ENCODE measurements at places on chromosomes 3 and 15.

GRCh38 chr3:37703626-37704025 is 158.1 kb upstream of the CTDSPL start:
- DNase-seq: no peak

DNA sequence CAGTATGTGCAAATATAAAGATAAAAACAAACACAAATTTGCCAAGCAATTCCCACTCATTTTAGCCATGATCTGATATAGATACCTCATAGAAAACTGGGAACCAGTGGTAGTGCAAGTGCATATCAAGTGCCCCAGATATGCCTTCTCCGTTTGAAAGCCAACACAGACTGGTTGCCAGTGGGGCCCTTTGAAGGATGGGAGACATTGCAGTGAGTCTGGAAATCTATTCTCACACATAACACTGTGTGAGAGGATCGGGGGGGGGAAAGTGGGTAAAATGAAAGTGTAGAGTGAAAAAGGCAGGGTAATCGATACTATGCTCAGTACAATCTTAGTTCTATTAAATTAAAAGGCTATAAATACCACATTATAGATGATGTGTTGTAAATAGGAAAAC is 83.0 kb downstream of the CBLB start:
- no peak for DNase-seq

DNA sequence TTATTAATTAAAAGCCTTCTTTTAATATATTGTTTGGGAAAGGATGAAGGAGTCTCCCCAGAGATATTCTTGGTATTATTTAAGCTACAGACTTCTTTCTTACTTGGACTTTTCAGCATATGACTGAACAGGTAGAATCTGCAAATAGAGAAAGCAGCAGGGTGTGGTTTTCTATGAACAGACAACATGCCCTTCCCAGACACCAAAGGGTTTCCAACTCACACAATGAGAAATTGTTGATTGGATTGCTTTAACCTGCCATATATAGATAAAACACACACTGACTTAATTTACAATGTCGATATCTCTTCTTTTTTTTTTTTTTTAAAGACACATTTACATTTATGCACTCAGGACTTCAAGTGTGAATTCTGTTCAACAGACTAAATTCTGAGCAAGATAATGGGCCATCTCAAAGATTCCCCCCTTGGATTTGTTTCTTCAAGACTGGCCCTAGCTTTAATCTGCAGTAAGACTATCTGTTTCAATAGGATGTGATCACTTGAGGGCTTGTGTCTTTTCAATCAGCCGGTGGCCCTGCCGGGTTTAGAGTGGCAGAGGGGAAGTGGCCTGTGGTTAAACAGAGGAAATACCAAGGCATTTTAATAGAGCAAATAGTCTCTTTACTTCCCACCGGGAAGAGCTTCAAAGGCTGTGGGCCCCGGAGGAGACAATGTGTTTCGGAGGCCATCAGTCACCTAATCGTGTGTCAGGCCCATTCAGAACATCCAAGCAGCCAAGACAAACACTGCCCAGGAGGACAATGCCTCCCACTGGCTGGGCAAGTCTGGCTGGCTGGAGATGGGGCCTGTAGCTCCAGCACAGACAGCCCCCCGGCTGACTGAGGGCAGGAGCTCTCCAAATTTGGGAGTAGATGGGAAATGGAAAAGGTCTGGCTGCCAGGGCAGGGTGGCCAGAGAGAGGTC is 6.1 kb downstream of the IL17RD start:
- DNase-seq: no peak

- DNase-seq: no peak
These were observed 204.8 kb downstream of the MECOM start for GRCh38 chr3:169458752-169459151.

DNA sequence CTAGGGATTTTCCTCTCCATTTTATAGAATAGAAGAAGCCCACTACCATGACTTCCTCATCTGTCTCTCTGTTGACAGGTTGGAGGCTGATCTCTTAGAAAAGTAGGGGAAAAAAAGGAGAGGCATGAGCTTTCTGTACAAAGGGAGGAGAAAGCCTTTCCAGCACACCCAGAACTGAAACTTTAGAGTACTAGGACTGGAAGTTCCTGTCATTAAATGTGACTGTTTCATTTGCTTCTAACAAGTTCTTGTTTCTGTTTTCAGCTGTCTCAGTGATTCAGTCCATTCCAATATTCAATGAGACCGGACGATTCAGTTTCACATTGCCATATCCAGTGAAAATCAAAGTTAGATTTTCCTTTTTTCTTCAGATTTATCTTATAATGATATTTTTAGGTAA is 39.0 kb downstream of the INTS14 start:
- DNase-seq: no peak

GRCh38 chr3:127495821-127496655 is 94.5 kb downstream of the TPRA1 start:
- DNase-seq: no peak

GRCh38 chr3:47012342-47013230 is 33.1 kb downstream of the NBEAL2 start:
- DNase-seq: no peak

Data from stimulated activated CD8-positive, alpha-beta memory T cell treated with anti-CD3 and anti-CD28 coated beads, Interleukin-2, amount 100 ng/mL, for 48 hours (primary cell).